ENCODE measurements at places on chromosomes 2 and 18. TPM values are rescaled to one million over a fixed set of nuclear protein-coding genes. Genes with fewer than 3 reads are reported as not detected.
A peak's percentile ranks its signal among the peaks of the same experiment; 100 is the strongest.

DNA sequence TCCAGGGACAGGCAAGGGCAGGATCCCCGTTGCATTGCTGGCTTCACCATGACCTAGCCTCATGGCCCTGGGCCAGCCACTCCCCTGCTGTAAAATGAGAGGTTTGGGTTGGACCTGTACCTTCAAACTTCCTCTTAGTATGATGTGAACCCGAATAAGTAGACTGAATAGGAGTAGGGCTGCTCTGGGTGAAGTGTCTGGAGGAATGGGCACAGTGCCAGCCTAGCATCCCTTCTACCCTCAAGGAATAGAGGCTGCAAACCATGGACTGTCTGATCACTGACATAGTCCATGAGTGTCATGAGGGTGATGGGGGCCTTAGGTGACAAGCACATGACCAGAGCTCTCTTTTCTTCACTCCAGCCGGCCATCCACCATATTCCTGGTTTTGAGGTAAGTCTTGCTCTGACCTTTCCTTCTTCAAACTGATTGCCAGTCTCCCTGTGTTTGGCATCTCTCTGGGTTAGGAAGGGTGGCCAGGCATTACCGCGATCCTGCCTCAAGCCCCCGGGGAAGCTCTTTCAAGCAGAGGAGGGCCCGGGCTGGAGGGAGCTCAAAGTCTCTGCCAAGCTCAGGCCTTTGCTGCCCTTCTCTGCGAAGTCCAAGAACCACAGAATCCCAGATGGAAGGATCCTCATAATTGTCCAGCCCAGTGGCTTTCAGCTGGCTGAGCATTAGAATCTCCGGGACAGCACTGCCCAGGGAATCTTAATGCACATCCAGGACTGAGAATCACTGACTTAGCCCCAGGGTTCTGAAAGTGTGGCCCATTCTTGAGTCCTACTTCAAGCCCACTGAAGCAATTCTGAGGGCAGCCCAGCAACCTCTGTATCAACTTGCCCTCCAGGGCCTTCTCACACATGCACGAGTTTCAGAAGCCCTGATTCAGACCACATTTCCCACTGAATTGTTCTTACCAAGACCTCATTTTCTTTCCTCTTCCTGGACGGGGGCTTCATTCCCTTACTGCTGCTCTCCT is 148.1 kb downstream of the DYSF start:
- H3K4me3 ChIP-seq = no peak overlapping the region
- peaks cover 9% of the 10 kb centered on the region for H3K27me3 ChIP-seq
- H3K36me3 ChIP-seq = no peaks in the 10 kb centered on the region
- no peak overlapping the region for H3K27ac ChIP-seq
- no peak for DNase-seq
- H3K4me1 ChIP-seq = peaks cover 3% of the 10 kb centered on the region

- no peak for DNase-seq
- no peaks in the 10 kb centered on the region for H3K27me3 ChIP-seq
- H3K36me3 ChIP-seq = no peaks in the 10 kb centered on the region
- H3K4me1 ChIP-seq = no peaks in the 10 kb centered on the region
These were observed 551.3 kb upstream of the RAB6C start for GRCh38 chr2:129428086-129428660.

DNA sequence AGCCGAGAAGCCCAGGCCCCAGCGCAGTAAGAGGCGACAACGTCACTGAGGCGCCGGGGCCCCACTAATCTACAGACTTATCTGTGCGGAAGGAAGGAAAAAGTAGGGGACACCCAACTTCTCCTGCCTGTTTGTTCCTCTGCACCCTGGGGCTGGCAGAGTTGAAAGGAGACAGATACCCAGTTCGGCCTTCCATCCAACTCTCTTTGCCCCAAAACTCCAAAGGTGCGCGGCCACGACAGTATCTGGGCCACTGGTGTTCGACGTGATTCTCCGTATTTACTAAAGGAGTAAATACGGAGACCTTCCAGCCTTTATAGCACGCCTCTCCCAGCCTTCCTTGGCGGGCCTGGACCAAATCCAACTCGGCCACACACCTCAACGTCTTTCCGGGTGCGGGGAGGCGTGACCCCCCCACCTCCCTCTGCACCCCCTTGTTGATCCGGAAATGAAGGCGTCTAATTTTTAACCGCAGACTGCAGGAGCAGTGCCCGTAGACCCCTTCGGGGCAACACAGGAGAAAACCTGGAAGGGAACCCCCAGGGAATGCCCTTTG is 1.6 kb downstream of the SMAD7 start:
- H3K4me1 ChIP-seq = peaks cover 40% of the 10 kb centered on the region
- peak overlapping the region; percentile 48 for H3K27ac ChIP-seq
- peak overlapping the region; percentile 88 for H3K4me3 ChIP-seq
- peaks cover 27% of the 10 kb centered on the region for H3K36me3 ChIP-seq

- H3K27me3 ChIP-seq = no peaks in the 10 kb centered on the region
- H3K27ac ChIP-seq = no peak overlapping the region
- DNase-seq = no peak
- H3K4me3 ChIP-seq = no peak overlapping the region
- no peaks in the 10 kb centered on the region for H3K36me3 ChIP-seq
These were observed 158.8 kb downstream of the RIF1 start for GRCh38 chr2:151568501-151568900.

DNA sequence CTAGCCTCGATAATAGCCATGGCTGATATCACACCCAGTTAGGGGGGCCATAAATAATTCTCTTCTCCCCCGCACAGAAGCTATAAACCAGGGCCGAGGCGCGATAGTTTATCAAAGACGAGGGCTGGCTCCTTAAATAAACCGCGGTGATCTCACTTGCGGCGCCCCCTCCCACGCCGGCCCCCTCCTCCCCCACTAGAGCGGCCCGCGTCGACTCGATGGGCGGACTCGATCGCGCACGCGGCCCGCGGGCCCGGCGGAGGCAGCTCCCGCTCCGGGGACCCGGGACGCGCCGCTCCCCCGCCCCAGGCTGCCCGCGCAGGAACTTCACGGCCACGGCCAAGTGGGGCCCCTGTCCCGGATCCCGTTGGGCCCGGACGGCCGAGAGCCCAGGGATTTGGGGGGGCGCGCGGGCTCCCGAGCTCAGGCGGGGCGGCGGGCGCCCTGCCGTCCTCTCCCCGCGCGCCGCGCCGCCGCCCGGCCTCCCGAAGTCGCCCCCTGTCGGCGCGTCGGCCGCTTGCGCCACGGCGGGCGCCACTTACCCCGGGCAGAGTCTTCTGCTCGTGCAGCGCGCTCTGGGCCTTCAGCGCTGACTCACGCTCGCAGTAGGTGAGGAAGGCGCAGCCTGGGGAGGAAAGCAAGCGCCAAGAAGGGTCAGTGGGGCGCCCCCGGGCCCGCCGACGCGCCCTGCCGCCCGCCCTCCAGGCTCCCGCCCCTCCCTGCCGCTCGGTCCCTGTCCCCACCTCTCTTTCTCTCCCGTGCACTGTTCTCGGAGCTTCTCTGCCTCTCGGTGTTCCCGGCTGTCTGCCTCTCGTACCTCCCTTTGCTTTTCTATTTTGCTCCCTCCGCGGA is 80.4 kb downstream of the CELF4 start:
- peaks cover 50% of the 10 kb centered on the region for H3K27me3 ChIP-seq
- DNase-seq = peak; percentile 12
- H3K27ac ChIP-seq = no peak overlapping the region
- no peak overlapping the region for H3K4me3 ChIP-seq

DNA sequence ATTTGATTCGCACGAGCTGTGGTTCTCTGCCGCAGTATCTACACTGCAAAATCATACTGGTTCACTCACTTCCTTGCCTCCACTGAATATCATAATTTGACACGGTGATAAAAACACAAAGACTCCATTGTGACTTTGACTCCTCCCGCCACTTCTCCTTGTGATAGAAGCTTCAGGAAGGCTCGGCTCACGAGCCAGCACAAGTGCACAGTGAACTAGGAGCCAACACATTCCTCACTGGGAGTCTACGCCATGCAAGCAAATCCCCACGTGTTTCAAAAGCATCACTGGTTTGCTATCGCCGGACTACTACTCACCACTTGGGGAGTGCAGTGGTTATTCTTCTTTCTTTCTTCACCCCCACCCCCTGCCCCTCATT is 293.3 kb upstream of the PARD3B start:
- no peaks in the 10 kb centered on the region for H3K36me3 ChIP-seq
- H3K4me3 ChIP-seq = no peak overlapping the region
- H3K4me1 ChIP-seq = no peaks in the 10 kb centered on the region
- H3K27ac ChIP-seq = no peak overlapping the region

DNA sequence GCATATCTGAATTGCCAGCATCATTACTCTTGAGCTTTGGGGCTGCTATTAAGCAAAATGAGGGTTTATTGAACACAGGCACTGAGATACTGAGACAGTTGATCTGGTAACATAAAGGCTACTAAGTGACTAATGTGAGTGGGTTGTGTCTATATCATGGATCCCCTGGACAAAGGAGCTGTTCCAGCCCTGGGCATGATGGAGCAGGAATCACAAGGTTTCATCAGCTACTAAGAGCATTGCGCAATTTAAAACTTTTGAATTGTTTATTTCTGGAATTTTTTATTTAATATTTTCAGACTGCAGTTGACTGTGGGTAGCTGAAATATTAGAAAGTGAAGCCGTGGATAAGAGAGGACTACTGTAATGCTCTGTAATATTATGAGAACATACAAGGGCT is 73.5 kb downstream of the MGAT5 start:
- H3K27me3 ChIP-seq = no peaks in the 10 kb centered on the region
- H3K4me3 ChIP-seq = no peak overlapping the region
- H3K36me3 ChIP-seq = peaks cover 24% of the 10 kb centered on the region
- H3K27ac ChIP-seq = no peak overlapping the region
- peaks cover 8% of the 10 kb centered on the region for H3K4me1 ChIP-seq

GRCh38 chr2:77310416-77310815 is 211.8 kb downstream of the LRRTM4 start:
- H3K27me3 ChIP-seq = no peaks in the 10 kb centered on the region
- DNase-seq = no peak
- no peak overlapping the region for H3K27ac ChIP-seq
- H3K36me3 ChIP-seq = no peaks in the 10 kb centered on the region
- no peak overlapping the region for H3K4me3 ChIP-seq

Gene COL4A3
- not detected for total RNA-seq

GRCh38 chr2:232893834-232894233 is 23.8 kb downstream of the SNORC start:
- H3K36me3 ChIP-seq = no peaks in the 10 kb centered on the region
- no peak for DNase-seq
- no peak overlapping the region for H3K27ac ChIP-seq

GRCh38 chr18:57439985-57440330 is 4.8 kb downstream of the ONECUT2 start:
- H3K4me3 ChIP-seq = no peak overlapping the region
- peaks cover 10% of the 10 kb centered on the region for H3K36me3 ChIP-seq
- H3K27ac ChIP-seq = peak overlapping the region; percentile 18
- no peak for DNase-seq
- peaks cover 46% of the 10 kb centered on the region for H3K4me1 ChIP-seq
- H3K27me3 ChIP-seq = peaks cover 75% of the 10 kb centered on the region

- no peaks in the 10 kb centered on the region for H3K36me3 ChIP-seq
- peak; percentile 69 for DNase-seq
- H3K27ac ChIP-seq = peak overlapping the region; percentile 70
- H3K4me1 ChIP-seq = peaks cover 43% of the 10 kb centered on the region
- H3K27me3 ChIP-seq = no peaks in the 10 kb centered on the region
- H3K4me3 ChIP-seq = peak overlapping the region; percentile 64
These were observed 5.6 kb upstream of the GPR17 start for GRCh38 chr2:127640082-127641072.

GRCh38 chr2:232418466-232419244 is 12.0 kb downstream of the ALPG start:
- DNase-seq = peak; percentile 38
- peaks cover 37% of the 10 kb centered on the region for H3K27me3 ChIP-seq
- no peak overlapping the region for H3K27ac ChIP-seq
- no peaks in the 10 kb centered on the region for H3K36me3 ChIP-seq
- peaks cover 12% of the 10 kb centered on the region for H3K4me1 ChIP-seq
- peak overlapping the region; percentile 35 for H3K4me3 ChIP-seq

DNA sequence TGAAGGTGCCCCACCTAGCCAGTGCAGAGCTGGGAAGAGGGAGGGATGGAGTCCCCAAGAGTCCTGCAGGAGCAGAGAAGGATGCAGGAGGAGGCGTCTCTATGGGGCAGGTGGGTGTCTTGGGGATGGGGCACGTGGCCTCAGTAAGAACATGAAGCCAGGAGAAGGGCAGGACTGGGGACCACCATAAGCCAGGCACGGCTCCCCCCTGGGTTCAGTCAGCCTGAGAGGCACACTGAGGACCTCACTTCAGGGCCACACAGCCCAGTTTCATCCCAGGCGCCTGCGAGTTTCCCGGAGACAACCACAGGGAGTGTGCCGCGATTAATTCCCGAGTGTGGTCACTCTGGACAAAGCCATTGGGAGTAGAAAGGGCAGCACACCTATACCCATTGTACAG is 120.3 kb downstream of the GYPC start:
- no peaks in the 10 kb centered on the region for H3K36me3 ChIP-seq
- no peak for DNase-seq
- H3K4me3 ChIP-seq = peak overlapping the region; percentile 50
- H3K4me1 ChIP-seq = peaks cover 7% of the 10 kb centered on the region

DNA sequence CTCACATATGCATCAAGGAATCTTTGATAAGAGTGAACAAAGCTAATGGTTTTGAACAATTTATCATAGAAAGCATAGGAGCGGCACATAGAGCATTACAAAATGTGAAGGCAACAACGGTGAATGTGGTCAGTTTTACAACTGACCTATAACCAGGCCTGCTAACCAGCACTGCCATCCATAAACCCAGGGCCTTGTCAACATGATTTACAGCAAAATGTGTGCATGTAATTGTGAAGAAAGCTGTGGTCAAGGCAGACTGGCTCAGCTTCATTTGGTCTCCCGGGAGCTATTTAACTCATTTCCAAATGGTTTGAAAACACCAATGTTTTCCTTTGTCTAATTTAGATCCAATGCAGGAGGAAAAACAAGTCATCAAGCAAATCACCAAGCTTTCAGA is 119.8 kb downstream of the DHRS9 start:
- H3K4me1 ChIP-seq = no peaks in the 10 kb centered on the region
- no peak for DNase-seq
- H3K4me3 ChIP-seq = no peak overlapping the region
- no peak overlapping the region for H3K27ac ChIP-seq
- H3K36me3 ChIP-seq = no peaks in the 10 kb centered on the region

GRCh38 chr2:28395334-28396061 is 2.8 kb downstream of the FOSL2 start:
- H3K36me3 ChIP-seq = peaks cover 31% of the 10 kb centered on the region
- no peak overlapping the region for H3K27ac ChIP-seq
- H3K4me1 ChIP-seq = peaks cover 34% of the 10 kb centered on the region
- no peak overlapping the region for H3K4me3 ChIP-seq

DNA sequence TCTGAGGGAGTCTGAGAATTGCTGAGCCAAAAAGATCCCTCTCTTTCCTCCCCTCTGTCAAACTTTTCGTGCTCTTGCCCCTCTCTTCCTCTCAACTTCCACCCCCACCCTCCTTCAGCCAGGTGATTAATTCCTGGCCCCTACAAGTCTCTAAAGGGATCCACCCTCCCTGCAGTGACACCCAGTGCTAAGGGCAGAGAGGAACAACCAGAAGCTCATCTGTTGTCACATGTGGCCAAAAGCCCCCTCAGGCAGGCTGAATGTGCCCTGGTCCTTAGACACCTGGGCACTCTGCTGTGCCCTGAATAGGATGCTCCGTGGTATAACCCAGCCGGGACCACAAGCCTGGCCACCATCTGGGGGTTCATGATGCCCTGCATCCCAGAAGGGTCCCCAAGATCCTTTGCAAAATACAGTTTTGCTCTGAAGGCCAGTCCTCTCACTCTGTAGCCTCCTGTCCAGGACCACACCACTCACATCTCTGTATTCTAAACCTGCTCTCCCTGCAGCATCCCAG is 234.4 kb downstream of the BCL11A start:
- no peaks in the 10 kb centered on the region for H3K4me1 ChIP-seq
- H3K27me3 ChIP-seq = peaks cover 2% of the 10 kb centered on the region
- no peak overlapping the region for H3K27ac ChIP-seq

Measured in activated CD4-positive, alpha-beta memory T cell treated with anti-CD3 and anti-CD28 coated beads for 36 hours (primary cell).